ENCODE measurements at places on chromosomes 5 and 9. TPM values are rescaled to one million over a fixed set of nuclear protein-coding genes. Genes with fewer than 3 reads are reported as not detected.

Gene HAND1
- total RNA-seq = not detected

Gene IL13
- not detected for total RNA-seq

Gene FAT2
- 78.3 TPM for total RNA-seq

Gene OR1L8
- total RNA-seq = not detected

Gene GRXCR2
- total RNA-seq = not detected

Gene PDE8B
- not detected for total RNA-seq

Gene WDR38
- not detected for total RNA-seq

Gene NMUR2
- total RNA-seq = not detected

Gene SLC34A3
- not detected for total RNA-seq

Gene TUSC1
- 29.2 TPM for total RNA-seq

Gene THBS4
- 1.7 TPM for total RNA-seq

Gene CCDC192
- not detected for total RNA-seq
